HT1080 (cell line): ENCODE measurements at places on chromosomes 1 and 21.
A peak's percentile ranks its signal among the peaks of the same experiment; 100 is the strongest.

DNA sequence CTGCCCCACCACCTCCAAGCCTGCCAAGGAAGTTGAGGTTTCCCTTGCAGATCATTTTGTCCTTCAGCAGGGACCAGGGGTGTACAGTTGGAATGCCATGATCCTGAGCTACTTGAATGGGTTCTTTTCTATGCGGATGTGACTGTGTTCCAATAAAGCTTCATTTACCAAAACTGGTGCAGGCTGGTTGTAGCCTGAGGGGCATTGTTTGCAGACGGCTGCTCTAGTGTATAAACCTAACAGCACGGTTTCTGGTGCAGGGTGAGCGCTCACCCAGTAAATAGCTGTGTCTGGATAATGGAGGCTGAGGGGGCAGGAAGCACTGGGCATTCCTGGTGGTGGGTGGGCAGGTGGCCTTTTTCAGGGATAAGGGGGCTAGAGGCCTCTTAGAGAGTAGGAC lies 72.7 kb upstream of the ACTL8 start:
- DNase-seq = no peak

DNA sequence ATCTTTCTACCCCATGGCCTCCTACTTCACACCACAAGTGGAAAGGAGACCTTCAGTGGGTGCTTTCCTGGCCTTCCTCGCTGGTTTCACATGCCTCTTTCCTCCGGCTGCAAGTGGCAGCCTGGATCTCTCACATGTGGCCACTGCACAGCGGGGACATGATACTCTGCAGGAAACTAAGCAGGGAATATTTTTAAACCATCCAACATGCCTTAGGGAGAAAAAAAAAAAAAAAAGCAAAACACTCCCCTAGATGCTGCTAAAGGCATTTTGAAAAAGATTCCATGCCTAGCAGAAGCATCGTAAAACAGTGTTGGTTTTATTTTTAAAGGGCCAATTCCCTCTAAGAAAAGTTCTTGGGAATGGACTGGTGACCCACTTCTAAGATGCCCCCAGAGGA lies 12.2 kb upstream of the GJA5 start:
- DNase-seq = no peak

DNA sequence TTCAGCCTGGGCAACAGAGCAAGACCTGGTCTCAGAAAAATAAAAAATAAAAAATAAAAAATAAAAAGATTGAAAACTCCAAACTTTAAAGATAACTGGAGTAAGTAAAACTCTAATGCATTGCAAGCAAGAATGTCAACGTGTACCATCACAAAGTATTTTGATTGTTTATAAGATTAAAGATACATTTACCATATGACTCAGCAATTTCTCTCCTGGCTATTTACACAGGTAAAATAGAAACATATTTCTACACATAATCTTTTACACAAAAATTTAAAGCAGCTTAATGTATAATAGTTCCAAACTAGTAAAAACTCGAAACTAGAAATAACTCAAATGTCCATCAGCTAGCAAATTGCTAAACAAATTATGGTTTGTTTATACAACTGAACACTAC lies 456.1 kb upstream of the RGS18 start:
- DNase-seq = no peak

DNA sequence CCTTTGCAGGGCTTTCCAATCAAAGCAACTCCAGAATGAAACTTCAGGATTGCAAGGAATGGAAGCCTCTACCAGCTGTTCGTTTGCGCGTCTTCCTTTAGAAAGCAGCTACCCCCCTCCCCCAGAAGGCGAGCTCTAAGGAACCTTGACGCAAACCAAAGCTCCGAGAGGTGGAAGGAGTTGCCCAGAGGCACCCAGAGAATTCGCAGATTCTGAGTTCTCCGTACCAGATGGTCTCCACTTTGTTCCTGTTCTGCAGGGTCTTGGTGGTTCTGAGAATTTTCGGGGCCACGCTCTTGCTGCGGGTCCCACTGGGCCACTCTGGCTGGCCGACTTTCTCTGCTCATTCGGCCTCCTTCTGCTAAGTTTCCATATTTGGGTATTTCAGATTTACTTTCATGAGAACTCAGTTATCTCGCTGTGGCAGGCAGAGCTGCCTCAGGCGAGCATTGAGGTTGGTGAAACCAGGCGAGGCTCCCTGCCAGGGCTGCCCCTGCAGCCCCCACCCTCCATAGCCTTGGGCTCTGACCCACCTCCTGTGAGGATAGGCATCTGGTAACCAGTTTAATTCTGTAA lies 801 bp downstream of the TRAF5 start:
- DNase-seq = no peak

- peak; percentile 68 for DNase-seq
Measured at GRCh38 chr1:22888320-22889075, 84.2 kb downstream of the LACTBL1 start.

- no peak for DNase-seq
Measured at GRCh38 chr1:26533951-26534509, 4.5 kb downstream of the RPS6KA1 start.

DNA sequence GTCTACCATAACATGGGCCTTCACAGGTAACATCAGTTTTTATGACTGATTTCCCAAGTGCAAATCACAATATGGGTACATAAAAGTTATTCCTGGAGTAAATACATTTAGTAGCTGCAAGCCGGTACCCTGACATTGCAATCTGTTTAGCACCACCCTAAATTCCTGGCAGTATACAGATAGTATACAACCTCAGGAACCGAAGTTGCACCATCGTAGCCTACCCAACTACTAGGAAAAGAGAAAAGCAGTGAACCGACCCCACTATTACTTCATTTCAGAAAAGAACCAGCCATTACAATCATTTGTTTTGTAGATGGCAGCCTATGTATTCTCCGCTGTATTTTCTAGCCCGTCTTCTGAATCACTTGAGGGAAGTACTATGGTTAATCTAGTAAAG lies 1.1 kb downstream of the ADIPOR1 start:
- no peak for DNase-seq

GRCh38 chr1:60066001-60066400 lies 7.6 kb downstream of the C1orf87 start:
- no peak for DNase-seq

GRCh38 chr1:92538413-92539061 lies 51.8 kb upstream of the GFI1 start:
- no peak for DNase-seq

- peak; percentile 24 for DNase-seq
Measured at GRCh38 chr1:17075470-17076255, 21.8 kb upstream of the SDHB start.

DNA sequence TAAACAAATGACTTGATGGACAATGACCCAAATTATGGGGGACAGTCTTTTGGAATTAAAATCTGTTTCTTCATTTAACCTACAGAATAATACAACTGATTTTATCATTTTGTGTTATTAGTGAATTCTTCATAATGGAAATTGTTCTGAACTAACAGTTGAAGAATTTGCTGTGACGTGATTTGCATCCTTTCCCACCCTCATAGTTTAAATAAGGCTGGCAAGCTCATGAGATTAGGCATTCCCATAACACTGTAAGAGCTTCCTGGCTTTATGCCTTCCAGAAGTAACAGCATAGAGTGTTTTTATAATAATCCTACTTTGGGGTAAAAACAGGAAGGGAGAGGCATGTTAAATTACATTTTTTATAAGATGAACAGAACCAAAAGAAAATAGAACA lies 95.7 kb downstream of the ATP6V1G3 start:
- no peak for DNase-seq

- DNase-seq = no peak
Measured at GRCh38 chr21:26748066-26748465, 97.1 kb downstream of the ADAMTS1 start.

DNA sequence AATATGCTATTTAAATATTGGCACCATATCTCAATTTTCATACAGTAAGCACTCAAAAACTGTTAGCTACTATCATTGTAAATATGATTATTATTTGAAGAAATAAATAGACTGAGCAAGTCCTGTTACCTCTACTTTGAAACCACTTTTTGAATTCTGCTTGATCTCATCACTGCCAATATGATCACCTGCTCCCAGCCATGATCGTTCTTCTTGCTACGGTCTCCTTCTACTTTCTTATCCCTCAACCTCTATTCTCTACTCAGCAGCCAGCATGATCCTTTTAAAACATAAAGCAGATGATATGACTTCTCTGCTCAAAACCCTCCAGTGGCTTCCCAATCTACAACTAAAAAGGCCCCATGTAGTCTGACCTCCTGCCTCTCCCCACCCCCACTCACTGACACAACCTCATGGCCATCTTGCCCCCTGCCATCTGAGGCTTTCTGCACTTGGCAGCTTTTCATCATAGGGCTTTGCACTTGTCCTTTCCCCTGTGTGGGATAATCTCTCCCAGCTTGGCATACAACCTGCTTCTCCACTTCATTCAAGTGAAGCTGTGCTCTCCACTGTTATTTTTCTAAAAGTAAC lies 27.2 kb downstream of the CD34 start:
- no peak for DNase-seq

GRCh38 chr1:30852026-30852425 lies 56.5 kb downstream of the SDC3 start:
- DNase-seq = no peak

DNA sequence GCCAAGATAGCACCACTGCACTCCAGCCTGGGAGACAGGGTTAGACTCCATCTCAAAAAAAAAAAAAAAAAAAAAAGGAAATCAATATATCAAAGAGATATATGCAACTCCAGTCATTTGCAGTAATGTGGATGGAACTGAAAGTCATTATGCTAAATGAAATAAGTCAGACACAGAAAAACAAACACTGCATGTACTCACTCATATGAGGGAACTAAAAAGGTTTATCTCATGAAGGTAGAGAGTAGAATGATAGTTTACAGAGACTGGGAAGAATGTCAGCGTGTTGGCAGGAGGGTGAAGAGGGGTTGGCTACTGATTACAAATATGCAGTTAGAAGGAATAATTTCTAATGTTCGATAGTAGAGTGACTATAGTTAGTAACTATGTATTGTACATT lies 13.2 kb downstream of the HSD11B1 start:
- no peak for DNase-seq

GRCh38 chr1:7218210-7218832 lies 433.1 kb downstream of the CAMTA1 start:
- peak; percentile 66 for DNase-seq

GRCh38 chr1:183090391-183091006 lies 67.3 kb downstream of the LAMC1 start:
- no peak for DNase-seq

- no peak for DNase-seq
Measured at GRCh38 chr21:36004441-36004840, 55.9 kb downstream of the SETD4 start.

- no peak for DNase-seq
Measured at GRCh38 chr1:220420726-220421125, 107.2 kb upstream of the MARK1 start.

GRCh38 chr1:242828828-242829227 lies 304.3 kb upstream of the PLD5 start:
- DNase-seq = no peak

GRCh38 chr21:33116676-33117075 lies 46.7 kb downstream of the OLIG1 start:
- DNase-seq = no peak

DNA sequence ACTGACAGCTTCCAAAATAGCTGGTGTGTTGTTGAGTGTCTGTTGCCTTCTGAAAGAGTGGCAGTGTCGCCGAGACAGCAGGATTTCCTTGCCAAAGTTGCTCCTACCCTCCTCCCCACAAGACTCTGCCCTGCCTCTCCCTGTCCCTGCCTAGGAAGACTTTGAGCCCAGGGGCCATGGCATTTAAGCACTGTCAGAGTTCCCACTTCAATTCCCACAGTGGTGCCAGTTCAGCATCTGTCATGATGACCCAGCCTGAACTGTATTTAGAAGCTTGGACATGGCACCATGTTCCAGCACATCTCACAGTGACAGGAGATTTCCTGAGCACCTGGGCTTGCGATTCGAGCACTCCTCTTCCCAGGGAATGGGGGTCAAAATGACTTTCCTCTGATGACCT lies 43.6 kb downstream of the TBX15 start:
- no peak for DNase-seq

DNA sequence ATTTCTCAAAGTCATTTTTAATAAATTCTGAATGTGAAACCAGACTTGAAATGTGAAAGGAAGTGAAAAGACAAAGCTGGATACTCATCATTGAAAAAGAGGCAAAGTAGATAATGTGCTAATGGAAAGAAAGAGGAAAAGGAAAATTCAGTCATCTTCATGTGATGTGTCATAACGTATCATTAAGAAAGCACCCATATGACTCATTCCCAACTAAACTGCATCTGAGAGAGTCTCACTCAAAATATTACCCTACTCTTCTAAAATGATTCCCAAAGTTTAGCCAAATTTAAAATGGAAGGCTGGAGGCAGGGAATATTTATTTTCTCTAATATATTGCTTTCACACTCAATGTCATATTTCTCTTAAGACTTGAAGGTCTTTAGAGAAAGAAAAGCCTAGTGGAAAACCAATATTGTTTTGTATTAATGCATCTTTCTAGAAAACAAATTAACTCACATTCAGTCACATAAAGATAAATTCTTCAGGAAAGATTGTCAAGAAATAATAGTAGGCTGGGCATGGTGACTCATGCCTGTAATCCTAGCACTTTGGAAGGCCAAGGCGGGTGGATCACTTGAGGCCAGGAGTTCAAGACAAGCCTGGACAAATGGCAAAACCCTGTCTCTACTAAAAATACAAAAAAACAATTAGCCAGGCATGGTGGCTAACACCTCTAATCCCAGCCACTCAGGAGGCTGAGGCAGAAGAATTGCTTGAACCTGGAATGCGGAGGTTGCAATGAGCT lies 129.9 kb downstream of the SLC30A10 start:
- peak; percentile 82 for DNase-seq

GRCh38 chr1:79920960-79921669 lies 914.6 kb upstream of the ADGRL4 start:
- no peak for DNase-seq
